Heart right ventricle (tissue), 16 donors: ENCODE measurements at places on chromosomes 5 and 9. TPM values are rescaled to one million over a fixed set of nuclear protein-coding genes. Genes with fewer than 3 reads are reported as not detected.

GRCh38 chr9:120348951-120349429 lies 231.0 kb downstream of the CDK5RAP2 start:
- H3K36me3 ChIP-seq = no peaks in the 10 kb centered on the region
- DNase-seq = peak; percentile 25
- no peak overlapping the region for H3K4me3 ChIP-seq
- no peaks in the 10 kb centered on the region for H3K27me3 ChIP-seq
- no peak overlapping the region for H3K27ac ChIP-seq

The TMOD1 gene
- 172 TPM for total RNA-seq

The OR1Q1 gene
- not detected for total RNA-seq

The TMEM174 gene
- total RNA-seq = not detected

The GRXCR2 gene
- 14.0 TPM for total RNA-seq

DNA sequence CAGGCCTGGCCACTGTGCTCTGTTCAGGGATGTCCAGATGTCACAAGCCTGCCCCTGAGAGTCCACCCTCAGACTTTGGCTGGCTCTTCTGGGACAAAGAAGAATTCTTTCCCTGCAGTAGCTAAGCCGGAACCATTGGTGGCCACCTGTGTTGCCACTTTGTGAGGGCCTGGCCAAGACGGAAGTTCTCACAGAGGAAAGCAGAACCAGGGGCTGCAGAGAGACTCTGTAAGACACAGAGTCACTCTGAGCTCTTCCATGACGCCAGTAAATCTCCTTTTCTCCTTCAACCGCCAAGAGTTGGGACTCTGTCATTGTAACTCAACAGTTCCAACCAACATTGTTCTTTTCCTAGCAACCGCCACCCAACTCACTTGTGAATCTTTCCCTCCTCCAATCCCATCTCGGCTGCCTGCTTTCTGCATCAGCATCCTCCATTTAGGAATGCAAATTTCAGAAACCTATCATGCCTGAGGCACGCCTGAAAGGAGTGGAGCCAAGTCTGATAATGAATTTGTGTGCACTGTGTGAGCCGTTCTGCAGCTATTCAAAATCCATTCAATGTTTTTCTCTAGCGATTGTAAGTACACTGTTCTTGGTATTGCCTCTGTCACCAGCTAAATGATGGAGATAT lies 37.8 kb upstream of the ATP6V1G1 start:
- no peak overlapping the region for H3K27ac ChIP-seq
- DNase-seq = no peak
- H3K36me3 ChIP-seq = no peaks in the 10 kb centered on the region
- H3K4me1 ChIP-seq = no peaks in the 10 kb centered on the region

The SPATA31D4 gene
- total RNA-seq = not detected

DNA sequence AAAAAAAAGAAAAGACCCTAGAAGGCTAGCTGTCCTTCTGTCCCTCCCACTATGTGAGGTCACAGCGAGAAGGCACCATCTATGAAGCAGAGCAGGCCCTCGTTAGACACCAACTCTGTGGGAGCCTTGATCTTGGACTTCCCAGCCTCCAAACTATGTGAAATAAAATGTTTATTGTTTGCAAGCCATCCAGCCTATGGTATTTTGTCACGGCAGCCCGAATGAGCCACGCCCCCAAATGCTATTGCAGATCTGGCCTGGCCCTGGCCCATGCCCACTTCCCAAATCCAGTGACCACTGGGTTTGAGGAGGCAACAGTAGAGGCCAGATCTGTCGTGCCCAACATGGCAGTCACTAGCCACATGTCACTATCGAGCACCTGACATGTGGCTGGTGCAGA lies 10.8 kb downstream of the STK10 start:
- no peaks in the 10 kb centered on the region for H3K27me3 ChIP-seq
- H3K27ac ChIP-seq = no peak overlapping the region
- H3K4me1 ChIP-seq = peaks cover 67% of the 10 kb centered on the region
- H3K36me3 ChIP-seq = no peaks in the 10 kb centered on the region
- no peak overlapping the region for H3K4me3 ChIP-seq

- no peak for DNase-seq
- H3K27me3 ChIP-seq = no peaks in the 10 kb centered on the region
- peaks cover 29% of the 10 kb centered on the region for H3K36me3 ChIP-seq
- H3K4me1 ChIP-seq = no peaks in the 10 kb centered on the region
- H3K27ac ChIP-seq = no peak overlapping the region
Measured at GRCh38 chr9:37157726-37158377, 37.5 kb downstream of the ZCCHC7 start.

GRCh38 chr9:111151537-111151936 lies 113.3 kb upstream of the LPAR1 start:
- no peak for DNase-seq
- H3K4me1 ChIP-seq = no peaks in the 10 kb centered on the region
- no peak overlapping the region for H3K4me3 ChIP-seq
- H3K27me3 ChIP-seq = no peaks in the 10 kb centered on the region
- no peaks in the 10 kb centered on the region for H3K36me3 ChIP-seq
- no peak overlapping the region for H3K27ac ChIP-seq

The GFPT2 gene
- 19.4 TPM for total RNA-seq

DNA sequence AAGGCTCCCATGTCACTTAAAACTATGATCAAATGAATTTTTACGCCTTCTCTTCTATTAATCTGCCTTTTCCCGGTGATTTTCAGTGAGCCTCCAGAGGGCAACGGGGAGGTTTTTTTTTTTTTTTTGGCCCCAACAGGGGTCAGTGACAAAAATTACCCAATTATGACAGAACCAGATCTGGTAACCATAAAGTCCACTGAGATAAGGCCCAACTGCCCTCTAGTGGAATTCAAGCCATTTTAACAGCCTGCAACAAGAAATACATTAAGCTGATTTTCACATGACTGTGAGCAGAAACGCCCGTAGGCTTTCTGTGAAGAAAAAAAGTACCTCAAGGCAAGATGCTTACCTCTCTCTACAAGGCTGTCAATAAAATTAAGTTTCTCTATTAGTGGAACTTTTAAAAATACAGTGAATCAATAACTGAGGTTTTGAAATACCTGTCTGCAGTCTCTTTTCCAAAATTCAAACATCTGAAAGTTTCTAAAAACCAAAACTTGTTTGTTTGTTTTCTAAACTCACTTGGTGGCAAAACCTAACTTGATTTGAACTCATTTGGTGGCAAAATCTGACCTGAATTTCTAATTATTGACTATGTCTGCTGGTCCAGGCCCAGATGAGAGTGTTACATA lies 49.7 kb upstream of the FST start:
- H3K27me3 ChIP-seq = no peaks in the 10 kb centered on the region
- no peak for DNase-seq
- H3K27ac ChIP-seq = no peak overlapping the region
- no peaks in the 10 kb centered on the region for H3K36me3 ChIP-seq

DNA sequence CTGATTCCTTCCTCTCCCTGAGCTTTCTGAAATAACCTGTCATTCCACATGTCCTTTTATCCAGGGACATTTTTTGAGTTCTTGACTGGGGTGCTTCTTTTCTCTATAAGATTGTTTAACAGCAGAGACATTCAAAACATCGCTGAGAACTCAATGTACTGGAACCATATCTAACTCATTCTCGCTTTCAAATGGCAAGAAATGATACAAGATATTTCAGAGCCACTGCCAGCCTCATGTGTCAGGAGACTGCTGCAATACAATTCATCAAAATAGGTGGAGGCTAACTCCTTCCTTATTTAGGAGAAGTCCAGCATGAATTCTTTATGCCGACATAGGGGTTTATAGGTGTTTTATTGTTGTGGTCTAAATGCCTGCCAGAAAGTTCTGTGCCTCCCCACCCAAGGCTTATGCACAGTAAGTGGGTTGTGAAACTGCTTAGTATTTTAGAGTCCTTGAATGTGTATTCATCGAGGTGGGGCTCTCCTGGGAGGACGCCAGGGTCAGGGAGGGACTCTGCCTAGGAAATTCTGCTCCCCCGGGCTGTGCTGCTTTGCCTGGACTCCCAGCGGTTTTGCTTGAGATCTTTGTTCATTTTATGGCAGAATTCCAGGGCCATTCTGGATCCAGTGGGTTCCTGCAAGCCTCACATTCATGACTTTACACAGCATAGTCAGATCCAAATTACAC lies 53.9 kb downstream of the ZNF474 start:
- no peak overlapping the region for H3K4me3 ChIP-seq
- H3K27ac ChIP-seq = no peak overlapping the region
- peaks cover 42% of the 10 kb centered on the region for H3K4me1 ChIP-seq
- H3K27me3 ChIP-seq = no peaks in the 10 kb centered on the region
